CD4-positive, alpha-beta T cell (primary cell): ENCODE measurements at places on chromosomes 3 and 15.

GRCh38 chr3:71583566-71584393 is at the start of gene FOXP1:
Gene FOXP1, minus strand, starts transcription at chr3:71583728. Its CDS starts 385,347 bp downstream, at chr3:71198381.
- DNase-seq: peak; percentile 53

GRCh38 chr3:122789585-122790273 is 3.9 kb downstream of the HSPBAP1 start:
- no peak for DNase-seq

DNA sequence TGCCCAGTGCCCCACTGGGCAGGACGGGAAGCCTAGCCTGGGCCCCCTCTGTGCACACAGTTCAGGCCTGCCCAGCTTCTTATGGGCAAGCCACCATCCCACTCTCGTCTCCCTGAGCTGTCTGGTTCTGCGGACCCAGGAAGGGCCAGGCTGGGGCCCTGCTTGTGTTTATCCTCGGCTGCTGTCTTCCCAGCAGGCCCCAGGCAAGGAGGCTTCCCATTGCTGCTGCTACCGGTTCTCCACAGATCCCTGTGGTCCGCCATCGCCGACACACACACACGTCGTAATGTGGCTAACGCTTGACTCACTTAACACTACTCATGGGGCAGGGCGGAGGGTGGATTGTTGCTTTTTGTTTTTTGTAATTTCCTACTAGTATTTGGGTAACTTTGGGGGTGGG is 52.4 kb upstream of the SLC6A1 start:
- no peak for DNase-seq

DNA sequence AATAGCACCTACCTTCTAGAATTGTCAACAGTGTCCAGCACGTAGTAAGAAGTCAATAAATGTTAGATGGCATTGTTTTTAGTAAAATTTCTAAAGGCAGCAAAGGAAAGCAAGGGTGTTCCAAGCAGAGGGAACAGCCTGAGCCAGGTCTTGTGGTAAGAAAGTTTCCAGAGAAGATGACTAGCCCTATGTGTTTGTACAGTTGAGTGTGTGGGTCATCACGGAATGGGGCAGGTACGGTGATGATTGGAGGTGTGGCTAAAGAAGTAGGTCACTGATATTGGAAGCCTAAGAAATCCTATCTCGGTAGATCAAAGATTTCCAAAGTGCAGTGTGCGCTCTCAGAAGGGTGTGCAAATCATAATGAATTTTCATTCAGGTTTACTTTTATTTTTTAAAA is 94.2 kb upstream of the BCL6 start:
- DNase-seq: no peak

- DNase-seq: no peak
Observed at GRCh38 chr15:82043130-82043673, 2.6 kb downstream of the MEX3B start.

DNA sequence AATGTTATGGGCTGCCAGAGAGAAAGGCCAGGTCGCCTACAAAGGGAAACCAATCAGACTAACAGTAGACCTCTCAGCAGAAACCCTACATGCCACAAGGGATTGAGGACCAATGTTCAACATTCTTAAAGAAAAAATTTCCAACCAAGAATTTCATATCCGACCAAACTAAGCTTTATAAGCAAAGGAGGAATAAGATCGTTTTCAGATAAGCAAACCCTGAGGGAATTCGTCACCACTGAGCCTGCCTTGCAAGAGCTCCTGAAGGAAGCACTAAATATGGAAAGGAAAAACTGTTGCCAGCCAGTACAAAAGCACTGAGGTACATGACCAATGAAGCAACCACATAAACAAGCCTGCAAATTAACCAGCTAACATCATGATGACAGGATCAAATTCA is 33.1 kb downstream of the PYGO1 start:
- DNase-seq: no peak

DNA sequence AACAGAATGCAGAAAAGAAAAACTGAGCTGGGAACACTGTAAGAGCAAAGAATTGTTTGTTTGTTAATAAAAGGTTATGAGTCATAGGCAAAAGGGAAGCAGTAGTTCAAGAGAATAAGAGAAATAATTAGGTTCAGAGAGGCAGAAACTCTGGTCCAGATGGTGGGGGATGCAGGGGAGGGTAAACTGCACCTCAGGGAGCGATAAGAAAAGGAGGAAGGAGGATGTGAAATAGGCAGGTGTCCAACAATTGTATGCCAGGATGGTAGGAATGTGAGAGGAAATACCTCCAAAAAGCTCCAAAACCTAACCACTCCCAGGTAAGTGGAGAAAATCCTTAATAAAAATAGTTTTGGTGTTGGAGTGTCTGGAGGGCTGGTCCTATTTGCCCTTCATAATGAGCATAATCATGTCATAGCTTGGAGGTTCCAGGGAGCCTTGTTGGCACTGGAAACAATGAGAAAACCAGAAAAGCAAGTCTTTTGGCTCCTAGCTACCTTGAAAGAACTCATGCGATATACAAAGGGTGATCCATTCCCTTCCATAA is 405.4 kb upstream of the TBL1XR1 start:
- no peak for DNase-seq

- DNase-seq: no peak
Observed at GRCh38 chr3:18379647-18380046, 45.5 kb downstream of the SATB1 start.

GRCh38 chr3:30201715-30202114 is 404.7 kb upstream of the TGFBR2 start:
- DNase-seq: no peak

DNA sequence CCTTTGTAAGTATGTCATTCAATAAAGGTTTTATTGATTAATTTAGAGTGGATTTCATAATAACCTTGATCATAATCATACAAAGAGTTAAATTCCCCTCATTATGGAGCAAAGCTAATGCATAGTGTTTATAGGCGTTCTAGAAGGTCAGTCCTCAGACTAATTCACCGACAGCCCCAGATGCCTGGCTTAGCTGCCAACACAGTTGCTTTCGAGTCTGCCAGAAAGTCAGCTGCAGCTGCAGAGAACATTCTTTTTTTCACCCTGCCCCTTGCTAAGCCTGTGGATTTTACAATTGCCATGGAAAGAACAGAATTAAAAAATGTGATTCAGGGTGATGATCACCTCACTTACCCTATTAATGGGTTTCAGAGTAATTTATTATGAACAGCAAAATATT is 21.2 kb downstream of the CADM2 start:
- DNase-seq: no peak

DNA sequence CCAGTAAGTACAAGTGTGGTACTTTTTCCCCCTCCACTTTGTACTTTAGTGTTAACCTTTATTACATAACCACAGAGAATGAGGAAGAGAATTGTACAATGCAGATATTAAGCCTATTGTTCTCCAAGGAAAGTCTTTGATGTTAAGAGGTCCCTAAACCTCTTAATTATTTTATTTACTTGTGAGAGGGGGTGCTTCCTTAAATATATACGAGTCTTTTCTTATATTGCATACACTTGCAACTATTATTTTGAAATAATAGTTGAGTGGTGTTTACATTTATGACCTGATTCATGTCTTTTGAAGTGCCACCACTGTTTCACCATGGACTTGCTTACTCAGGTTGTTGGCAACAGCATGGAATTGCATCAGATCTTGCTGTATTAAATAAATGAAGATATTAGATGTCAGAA is 10.1 kb downstream of the USP3 start:
- DNase-seq: peak; percentile 52

GRCh38 chr3:126747768-126748167 is 43.7 kb downstream of the CHCHD6 start:
- no peak for DNase-seq

GRCh38 chr3:29226706-29227105 is 54.2 kb upstream of the RBMS3 start:
- DNase-seq: no peak

DNA sequence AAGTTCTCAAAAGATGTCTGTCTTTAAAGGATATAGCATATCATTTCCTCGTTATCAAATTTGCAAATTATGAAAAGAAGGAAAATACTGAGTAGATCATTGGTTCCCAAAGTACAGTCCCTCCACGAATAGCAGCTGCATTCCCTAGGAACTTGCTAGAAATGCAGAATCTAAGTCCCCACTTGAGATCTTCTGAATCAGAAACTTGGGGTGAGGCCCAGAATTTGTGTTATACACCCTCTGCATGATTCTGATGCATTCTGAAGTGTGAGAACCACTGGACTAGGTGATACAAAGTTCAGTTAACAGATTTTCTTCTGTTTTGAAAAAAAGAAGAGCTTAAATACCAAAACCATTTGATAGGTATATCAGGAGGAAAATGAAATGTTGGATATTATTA is 77.1 kb downstream of the SLC25A26 start:
- DNase-seq: no peak

DNA sequence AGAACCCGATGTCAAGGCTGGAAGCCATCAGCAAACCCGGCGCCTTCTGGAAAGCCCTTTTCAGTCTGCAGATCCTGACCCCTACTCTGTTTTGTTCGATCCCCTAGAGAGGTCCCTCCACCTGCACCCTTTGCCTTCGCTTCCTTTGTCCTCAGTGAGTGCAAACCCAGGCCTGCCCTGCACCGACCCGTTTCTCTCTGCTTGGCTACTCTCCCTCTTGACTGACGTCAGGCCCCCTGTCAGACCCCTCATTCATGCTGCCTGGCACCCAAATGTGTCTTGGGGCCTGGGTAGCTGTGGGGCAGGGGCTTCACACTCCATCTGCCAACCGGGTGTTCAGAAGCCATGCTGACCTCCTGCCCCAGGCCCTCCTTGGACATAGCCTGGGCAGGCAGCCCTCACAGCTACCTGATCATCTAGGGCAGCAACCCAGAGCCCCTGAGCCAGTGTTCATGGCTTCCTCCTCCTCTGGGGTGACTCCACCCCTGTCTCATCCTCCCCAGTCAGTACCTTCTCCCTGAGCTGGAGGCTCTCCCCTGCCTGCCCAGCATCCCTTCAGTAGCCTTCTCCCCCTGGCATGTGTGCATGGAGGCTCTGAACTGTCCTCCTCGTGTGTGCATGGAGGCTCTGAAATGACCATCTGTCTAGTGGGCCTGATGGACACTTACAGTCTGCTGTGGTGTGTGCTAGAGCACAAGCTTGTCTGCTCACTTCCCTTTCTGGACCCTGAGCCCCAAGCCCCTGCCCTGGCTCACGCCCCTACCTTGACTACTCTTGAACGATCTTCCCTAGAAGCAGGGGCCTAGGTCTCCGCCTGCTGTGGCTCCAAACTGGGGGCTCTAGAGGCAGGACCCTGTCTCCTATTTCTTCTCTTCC is 69.4 kb downstream of the EXOG start:
- DNase-seq: no peak

DNA sequence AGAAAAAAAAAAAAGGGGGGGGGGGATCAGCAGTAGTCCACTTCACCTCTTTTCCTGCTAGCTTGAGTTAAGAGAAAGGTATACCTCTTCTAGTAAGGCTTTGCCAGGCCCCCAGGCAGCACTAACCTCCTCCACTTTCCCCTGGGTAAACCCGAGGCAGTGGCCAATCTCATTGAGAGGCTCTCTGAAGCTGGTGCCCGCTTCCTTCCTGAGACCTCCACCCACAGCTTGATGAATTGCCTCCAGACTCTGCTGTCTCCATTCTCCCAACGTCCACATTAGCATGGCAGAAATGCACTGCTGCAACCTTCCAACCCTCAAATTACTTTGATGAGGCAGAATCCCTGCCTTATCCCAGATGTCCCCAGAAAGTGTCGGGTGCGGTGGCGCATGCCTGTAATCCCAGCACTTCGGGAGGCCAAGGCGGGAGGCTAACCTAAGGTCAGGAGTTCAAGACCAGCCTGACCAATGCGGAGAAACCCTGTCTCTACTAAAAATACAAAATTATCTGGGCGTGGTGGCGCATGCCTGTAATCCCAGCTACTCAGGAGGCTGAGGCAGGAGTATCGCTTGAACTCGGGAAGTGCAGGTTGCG is 15.3 kb downstream of the RLBP1 start:
- DNase-seq: no peak

- DNase-seq: no peak
Observed at GRCh38 chr3:115624029-115624741, 875 bp downstream of the GAP43 start.

- DNase-seq: no peak
Observed at GRCh38 chr3:111675846-111676210, 80.7 kb upstream of the ZBED2 start.

- DNase-seq: no peak
Observed at GRCh38 chr3:127749787-127750225, 72.5 kb downstream of the MGLL start.

- DNase-seq: no peak
Observed at GRCh38 chr3:128176276-128176833, 23.1 kb downstream of the EEFSEC start.

DNA sequence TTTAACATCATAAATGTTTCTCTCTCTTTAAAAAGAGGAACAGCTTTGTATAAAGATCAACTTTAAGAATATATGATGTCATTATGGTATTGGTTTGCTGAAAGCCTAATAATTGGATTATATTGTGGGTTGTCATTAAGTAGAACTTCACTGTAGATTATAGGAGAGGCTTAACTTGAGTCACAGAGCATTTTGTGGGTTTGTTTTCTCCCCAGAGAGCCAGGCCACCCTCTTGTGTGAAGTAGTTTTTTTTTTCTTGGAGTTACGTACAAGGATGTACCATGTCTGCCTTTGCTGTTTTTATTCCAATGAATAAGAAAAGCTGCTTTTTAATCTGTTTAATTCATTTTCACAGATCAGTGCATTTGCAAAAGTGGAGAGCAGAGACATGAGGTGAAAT is 354.8 kb upstream of the TBL1XR1 start:
- DNase-seq: no peak

- no peak for DNase-seq
Observed at GRCh38 chr15:64502151-64502550, 41.8 kb downstream of the ZNF609 start.

GRCh38 chr3:194494951-194495374 is 8.2 kb upstream of the ATP13A3 start:
- no peak for DNase-seq
